ENCODE measurements at places on chromosomes 16 and 17.

DNA sequence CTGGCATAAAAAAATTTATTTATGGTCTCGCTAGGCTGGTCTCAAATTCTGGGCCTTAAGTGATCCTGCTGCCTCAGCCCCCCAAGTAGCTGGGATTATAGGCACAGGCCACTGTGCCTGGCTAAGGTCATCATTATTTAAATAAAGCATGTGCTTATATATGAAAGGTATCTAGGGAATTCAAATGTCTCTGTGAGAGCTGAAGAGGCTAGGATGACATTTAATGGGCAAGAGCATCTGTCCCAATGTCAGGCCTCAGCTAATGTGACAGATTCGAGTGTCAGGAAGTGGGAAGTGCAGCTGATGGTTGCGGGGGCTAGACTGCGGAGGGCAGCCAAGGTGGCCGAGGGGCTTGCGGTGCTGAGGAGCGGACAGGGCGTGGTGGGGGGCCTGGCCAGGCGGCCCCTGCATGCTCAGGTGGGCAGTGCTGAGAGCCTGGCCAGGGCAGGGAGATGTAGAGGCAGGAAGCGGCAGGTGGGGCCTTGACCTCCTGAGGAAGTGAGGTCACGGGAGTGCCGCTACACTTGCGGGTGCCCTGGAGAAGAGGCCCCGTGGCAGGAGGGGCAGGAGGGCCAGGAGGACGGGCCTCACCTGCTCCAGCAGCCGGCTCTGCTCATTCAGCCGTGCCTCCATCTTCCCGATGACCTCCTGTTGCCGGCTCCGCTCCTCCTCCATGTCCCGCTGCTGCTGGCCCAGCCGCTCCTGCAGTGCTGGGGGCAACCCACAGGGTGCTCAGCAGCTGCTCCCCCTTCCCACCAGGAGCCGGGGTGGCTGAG is 12.6 kb upstream of the MRPL38 start:
- DNase-seq: no peak

GRCh38 chr16:65476448-65476955 is 354.6 kb upstream of the CDH11 start:
- no peak for DNase-seq

DNA sequence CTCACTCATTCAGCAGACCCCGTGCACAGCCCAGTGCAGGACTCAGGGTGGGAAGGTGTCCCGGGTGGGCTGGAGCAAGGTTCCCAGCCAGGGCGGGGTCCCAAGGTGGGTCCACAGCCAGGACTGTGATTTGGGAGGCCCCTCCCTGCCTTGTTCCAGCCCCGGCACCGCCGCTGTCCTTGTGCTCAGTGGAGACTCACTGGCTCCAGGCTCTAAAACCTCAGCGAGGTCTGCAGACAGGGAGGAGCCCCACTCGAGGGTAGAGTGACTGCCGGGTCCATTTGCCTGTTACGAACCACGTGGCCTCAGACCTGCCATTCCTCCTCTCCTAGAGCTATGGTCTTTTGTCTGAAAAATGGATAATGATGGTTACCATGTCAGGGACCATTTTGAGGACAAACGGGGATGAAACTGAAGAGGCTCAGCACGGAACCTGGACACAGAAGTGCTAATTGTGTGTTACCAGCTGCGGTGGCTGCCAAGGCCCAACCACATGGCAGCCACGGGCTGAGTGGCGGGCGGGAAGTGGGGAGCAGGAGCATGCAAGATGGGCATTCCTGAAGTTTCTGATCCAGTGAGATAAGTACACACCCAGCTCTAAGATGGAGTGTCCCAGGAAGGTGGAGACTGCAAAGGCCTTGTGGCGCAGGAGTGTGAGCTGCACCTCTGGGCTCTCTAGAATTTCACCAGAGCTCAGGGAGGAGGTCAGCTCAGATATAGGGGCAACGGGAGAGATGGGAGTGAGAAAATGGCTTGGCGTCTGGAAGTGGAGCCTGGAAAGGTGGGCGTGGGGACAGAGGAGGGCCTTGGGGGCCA is 317.6 kb downstream of the SEC14L1 start:
- DNase-seq: no peak

- DNase-seq: no peak
Measured at GRCh38 chr17:63927464-63928171, 4.5 kb downstream of the CD79B start.

DNA sequence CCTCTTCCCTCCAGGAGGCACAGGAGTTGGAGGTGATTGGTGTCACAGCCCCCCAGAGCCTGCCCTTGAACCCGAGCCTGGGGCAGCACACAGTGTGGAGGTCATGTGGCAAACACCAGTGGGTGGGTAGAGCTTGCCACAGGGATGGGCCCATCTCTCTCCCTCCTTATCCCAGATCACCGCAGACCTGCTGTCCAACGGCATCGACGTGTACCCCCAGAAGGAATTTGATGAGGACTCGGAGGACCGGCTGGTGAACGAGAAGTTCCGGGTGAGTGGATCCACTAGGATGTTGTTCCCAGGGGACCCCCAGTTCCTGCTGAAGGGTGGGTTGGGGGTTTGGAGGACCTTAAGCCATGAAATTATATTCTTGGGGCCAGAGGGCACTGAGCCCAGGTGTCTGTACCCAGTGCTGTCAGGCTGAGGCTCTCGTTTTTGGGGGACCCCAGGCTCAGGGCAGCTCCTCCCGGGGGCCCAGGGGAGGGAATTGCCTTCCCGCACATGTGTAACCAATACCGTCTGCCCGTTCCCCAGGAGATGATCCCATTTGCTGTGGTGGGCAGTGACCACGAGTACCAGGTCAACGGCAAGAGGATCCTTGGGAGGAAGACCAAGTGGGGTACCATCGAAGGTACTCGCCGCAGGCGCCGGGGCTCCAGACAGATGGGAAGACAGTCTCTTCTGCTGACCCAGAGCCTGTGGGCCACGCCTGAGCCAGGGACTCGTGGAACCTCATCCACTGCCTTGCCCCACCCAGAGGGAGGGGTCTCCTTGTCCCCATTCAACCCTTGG is 351.9 kb downstream of the SEC14L1 start:
- no peak for DNase-seq

GRCh38 chr17:77493901-77494663 is 353.3 kb downstream of the SEC14L1 start:
- no peak for DNase-seq

GRCh38 chr16:70553645-70554044 is 30.0 kb downstream of the SF3B3 start:
- DNase-seq: no peak

DNA sequence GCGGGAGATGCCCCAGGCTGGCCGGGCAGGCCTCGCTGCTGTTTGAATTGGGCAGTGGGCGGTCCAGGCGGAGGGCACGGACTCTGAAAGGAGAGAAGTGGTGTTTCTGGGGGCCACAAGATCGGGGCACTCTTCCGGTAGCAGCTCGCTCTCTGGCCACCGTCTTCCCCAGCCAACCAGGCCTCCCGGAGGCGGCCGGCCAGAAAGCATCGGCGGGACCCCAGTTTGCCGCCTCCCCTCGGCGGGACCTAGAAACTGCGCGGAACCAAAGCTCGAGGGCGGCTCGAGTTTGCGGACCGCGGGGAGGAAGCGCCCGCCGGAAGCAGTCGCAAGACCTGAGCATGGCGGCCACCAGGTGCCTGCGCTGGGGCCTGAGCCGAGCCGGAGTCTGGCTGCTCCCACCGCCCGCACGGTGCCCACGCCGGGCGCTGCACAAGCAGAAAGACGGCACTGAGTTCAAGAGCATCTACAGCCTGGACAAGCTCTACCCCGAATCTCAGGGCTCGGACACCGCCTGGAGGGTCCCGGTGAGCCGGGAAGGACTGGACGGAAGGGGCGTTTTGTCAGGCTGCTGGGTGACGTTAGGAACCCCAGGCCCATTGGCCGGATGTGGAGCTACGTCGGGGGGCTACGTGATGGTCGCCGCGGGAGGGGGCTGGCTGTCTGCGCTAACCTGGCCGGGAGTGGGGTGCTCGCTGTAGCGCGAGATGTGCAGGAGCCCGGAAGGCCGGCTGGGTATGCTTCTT is at the start of gene MRPL58:
Gene MRPL58, plus strand, starts transcription at position 325 of the 746 bp plus-strand sequence. Its CDS starts 17 bp downstream, at position 342.
- peak; percentile 82 for DNase-seq

DNA sequence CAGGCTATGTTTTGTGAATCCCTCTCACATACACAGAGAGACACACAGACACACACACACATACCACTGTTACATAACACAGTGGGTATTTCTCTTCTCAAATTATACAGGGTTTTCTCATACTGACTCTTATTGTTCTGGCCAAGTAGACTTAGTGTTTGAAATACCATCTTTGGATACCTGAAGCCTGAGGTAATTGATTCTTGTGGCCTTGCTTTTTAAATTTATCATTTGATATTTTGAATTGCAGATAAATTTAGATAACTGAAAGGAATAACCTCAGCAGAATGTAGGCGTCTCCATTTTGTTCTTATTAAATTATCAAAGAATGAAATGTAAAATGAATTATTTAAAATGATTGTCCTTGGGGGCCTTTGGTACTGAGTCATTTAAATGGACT is 223.8 kb downstream of the LGALS9B start:
- no peak for DNase-seq

GRCh38 chr17:42519546-42520491 is 16.2 kb upstream of the NAGLU start:
- DNase-seq: no peak

- DNase-seq: no peak
Measured at GRCh38 chr17:71546419-71546818, 574.4 kb upstream of the SOX9 start.

- no peak for DNase-seq
Measured at GRCh38 chr17:52030052-52030451, 128.5 kb downstream of the CA10 start.

- DNase-seq: no peak
Measured at GRCh38 chr16:69035375-69035774, 70.1 kb upstream of the HAS3 start.
